ENCODE measurements at places on chromosomes 7 and 10. TPM values are rescaled to one million over a fixed set of nuclear protein-coding genes. Genes with fewer than 3 reads are reported as not detected.

Gene PTN
- not detected for total RNA-seq

Gene ZP3
- 0.64 TPM for total RNA-seq

Gene PRKG1
- not detected for total RNA-seq

Gene GIMAP7
- 89.7 TPM for total RNA-seq

Gene RFC2
- 70.5 TPM for total RNA-seq

Gene AFAP1L2
- total RNA-seq = 67.4 TPM

Gene AKR1E2
- 2.5 TPM for total RNA-seq

Data from activated CD8-positive, alpha-beta memory T cell treated with anti-CD3 and anti-CD28 coated beads, Interleukin-2, amount 10 ng/mL, durations not matched to agents 7 days and 5 days (primary cell).